ENCODE measurements at places on chromosomes 7 and 10.

DNA sequence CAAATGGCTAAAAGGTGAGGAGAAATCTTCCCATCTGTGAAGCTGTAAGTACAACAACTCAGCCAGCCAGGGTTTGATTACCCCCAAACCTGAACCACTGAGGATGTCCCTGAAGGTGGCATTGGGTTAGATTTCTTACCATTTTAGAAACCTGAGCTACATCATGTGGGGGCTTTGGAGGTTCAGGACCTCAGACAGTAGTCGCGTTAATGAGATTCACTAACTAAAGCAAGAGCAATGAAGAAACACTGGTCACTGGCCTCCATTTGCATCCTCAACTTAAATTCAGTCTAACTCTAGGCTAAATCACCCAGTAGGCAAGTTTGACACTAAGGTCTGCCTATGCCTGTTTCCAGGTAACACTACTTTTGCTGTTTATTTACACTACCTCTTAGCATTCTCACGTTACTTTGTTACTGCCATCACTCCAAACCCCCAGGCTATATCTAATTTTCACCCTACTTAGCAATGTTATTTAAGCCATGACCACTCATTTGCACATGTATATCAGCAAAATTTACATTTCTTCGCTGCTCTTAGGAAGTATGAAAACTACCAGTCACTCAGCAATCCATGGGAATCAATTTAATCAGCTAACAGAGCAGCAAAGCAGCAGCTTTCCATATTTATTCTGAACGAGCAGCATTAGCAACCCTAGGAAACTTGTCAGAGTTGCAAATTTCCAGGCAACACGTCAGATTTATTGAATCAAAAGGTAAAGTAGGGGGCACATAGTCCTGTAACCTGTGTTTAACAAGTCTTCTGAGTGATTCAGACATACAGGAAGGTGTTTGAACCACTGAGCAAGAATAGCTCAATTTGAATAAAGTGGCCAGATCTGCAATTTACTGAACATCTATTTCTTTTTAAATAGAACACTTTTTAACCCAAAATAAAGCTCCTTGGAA lies 788.4 kb upstream of the SORCS1 start:
- DNase-seq: no peak

GRCh38 chr10:89119651-89120050 lies 87.5 kb downstream of the CH25H start:
- no peak for DNase-seq

DNA sequence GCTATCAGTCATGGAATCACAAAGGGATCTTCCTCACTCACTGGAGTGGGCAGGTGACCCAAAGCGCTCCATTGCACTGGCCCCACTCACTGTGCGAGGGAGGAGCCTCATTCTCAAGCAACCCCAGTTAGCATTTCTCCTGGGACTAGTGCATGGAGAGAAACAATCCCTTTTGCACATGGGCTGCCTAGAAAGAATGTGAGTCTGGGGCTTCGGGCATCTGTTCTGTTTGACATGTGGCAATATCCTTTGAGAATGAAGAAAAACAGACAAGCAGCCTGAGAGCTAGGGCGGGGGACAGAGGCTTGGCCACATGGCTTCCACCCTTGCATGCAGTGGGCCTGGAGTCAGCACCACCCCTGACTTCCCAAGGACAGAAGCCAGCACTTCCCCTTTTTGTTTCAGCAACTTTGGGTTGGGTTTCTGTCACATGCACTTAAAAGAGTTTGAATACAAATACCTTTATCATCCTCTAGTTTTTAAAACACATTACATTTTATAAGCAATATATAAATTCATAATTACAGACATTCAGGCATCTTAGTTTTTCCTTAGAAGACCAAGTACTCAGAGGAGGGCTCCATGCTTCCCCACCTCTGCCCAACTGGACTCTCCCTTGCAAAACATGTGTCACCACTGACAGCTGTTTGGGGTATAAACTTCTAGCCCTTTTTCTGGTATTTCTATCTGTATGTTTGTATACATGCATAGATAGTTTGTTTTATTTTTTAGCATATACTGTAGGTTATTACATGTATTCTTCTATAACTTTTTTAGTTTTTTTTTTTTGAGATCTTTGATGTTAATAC lies 73.8 kb downstream of the RBM20 start:
- no peak for DNase-seq

- no peak for DNase-seq
Measured at GRCh38 chr7:45033931-45034290, 33.9 kb downstream of the CCM2 start.

- peak; percentile 9 for DNase-seq
Measured at GRCh38 chr10:95214369-95214768, 20.3 kb downstream of the ACSM6 start.

GRCh38 chr7:106521541-106521940 lies 139.4 kb downstream of the CCDC71L start:
- no peak for DNase-seq

- no peak for DNase-seq
Measured at GRCh38 chr10:99658622-99659030, 683 bp upstream of the ENTPD7 start.

DNA sequence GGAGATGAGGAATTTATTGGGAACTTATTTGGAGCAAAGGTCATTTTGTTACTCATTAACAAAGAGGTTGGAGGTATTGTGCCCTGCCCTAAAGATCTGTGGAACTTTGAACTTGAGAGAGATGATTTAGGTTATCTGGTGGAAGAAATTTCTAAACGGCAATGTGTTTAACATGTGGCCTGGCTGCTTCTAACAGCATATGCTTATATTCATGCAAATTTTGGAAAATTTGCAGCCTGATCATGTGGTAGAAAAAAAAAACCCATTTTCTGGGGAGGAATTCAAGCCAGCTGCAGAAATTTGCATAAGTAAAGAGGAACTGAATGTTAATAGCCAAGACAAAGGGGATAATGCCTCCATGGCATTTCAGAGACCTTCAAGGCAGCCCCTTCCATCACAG lies 10.7 kb upstream of the PANK1 start:
- no peak for DNase-seq

DNA sequence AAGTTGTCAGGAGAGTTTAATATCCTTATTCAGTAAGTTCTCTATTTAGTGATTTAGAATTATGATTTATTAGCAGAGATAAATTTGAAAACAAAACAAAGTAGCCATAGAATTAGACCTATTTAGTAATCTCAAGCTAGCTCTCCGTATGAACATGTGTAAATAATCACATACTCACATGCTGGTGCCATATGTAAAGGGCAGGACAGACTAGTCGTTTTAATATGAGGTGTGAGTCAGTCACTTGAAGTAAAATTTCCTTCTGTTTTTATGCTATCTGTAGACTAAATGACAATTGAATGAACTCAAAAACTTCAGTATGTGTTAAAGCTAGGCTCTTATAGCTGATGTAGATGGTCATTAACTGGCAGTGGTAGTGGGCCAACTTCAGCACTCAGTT lies 67.1 kb downstream of the WAC start:
- DNase-seq: no peak

GRCh38 chr7:142939226-142939910 lies at the start of gene LLCFC1:
Gene LLCFC1 (plus strand): TSS chr7:142939484. CDS start chr7:142939622, 138 bp downstream.
- no peak for DNase-seq

DNA sequence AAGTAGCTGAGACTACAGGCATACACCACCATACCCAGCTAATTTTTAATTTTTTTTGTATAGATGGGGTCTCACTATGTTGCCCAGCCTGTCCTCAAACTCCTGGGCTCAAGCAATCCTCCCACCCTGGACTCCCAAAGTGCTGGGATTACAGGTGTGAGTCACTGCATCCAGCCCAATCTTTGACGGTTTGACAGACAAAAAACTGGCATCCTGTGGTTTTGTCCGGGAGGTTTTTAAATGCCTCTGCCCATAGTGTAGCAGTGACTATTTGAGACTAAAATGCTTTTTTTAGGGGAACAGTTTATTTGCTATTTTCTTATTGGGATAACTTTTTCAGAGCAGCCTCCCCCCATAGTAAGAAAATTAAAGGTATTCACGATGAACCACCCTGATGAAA lies 523.7 kb upstream of the GALNT17 start:
- no peak for DNase-seq

GRCh38 chr10:9103301-9103700 lies 1048.8 kb downstream of the GATA3 start:
- DNase-seq: no peak

DNA sequence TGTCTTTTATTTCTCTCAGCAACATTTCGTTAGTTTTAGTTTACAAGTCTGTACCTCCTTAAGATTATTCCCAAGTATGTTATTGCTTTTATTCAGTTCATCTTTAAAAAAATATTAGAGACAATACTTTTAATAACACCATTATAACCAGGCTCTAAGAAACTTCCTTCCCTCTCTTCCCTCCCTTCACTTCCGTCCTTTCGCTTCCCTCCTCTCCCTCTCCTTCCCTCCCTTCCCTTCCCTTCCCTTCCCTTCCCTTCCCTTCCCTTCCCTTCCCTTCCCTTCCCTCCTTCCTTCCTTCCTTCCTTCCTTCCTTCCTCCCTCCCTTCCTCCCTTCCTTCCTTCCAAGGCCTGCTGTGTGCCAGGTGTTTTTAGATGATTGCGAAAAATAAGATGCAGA lies 58.1 kb downstream of the DOCK1 start:
- no peak for DNase-seq

DNA sequence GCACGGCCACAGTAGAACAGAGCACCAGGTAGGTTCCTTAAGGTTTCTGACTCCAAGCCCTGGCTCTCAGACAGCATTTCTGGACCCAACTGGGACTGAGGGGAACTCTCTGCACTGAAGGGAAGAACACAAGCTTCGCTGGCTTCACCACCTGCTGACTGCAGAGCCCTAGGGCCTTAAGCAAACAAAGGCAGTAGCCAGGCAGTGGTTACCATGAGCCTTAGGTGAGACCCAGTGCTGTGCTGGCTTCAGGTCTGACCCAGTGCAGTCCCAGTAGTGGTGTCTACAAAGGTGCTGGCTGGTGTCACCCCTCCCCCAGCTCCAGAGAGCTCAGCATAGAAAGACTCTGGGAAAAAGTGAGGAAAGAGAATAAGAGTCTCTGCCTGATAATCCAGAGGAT lies 59.5 kb downstream of the SIRT1 start:
- DNase-seq: no peak

- DNase-seq: no peak
Measured at GRCh38 chr10:123996302-123996701, 97.1 kb downstream of the CHST15 start.

DNA sequence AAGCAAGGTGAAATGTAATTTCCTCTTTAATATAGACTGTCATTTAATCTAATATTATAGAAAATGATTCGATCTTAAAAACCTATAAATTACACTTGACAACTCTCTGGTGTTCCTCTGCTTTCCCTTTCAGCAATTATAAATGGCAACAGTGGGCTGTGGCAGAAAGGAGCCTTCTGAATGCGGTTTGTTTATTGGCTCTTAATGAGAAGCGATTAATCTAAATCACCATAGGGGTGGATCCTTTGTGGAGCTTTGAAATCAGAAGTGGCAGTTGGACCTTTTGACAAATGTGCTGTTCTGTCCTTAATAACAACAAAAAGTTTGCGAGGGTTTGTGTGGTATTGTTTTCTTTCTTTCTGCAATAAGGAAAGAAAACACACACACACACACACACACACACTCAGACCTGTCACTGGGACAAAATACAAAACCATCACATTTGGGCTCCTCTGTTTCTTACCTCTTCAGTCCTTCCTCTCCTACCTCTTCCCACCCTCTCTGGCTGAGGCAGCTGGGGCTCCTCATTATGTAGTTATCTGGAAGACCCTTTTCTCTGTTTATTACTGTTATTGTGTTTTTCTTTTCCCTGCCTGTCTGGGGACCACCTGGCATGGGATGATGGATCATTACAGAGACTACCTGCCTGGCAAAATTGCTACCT lies 316.2 kb downstream of the SORCS3 start:
- DNase-seq: no peak

- DNase-seq: no peak
Measured at GRCh38 chr7:45978731-45979211, 57.7 kb upstream of the IGFBP3 start.

All from SHP77 treated with DMSO at 0.1 percent for 48 hours (cell line).